ENCODE measurements at places on chromosomes 7 and 10.

DNA sequence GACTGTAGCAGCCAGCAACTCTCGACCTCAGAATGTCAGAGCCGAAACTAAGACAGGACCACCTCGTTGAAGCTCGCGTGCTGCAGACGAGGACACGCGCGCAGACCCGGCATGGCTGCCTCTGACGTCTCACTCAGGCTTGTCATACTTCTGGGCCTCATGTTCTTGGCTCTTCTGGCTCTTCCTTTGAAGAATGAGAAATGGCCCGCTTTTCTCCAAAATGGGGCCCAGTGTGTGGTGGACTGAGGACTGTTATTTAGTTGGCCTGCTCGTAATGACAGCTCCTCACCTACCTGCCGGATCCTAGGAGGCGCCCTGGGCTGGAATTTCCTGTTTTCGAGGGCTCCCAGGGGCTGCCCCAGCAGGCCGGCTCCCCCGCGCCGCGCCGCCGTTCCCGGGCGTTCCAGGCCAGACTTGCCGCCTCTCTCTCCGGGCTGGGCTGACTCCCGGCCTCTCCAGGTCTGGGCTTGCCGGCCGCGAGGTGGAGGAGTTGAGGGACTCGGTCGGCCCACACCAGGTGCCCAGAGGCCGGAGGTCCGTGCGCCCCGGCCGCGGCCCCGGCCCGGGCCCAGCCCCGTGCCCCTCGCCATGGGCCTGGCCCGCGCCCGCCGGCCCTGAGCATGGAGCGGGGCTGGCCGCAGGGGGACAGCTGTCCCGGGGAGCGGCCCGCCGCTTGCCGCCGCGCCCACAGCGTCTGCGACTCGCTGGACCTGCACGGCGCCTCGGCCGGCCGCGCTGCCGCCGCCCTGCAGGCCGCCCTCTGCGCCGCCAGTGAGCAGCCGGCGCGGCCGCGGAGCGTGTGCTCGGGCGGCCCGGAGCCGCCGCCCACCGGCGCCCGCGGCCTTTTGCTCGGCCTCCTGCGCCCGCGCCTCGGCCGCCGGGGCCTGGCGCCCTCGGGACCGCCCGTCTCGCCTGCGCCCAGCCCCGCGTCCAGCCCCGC lies 28.1 kb downstream of the AGAP3 start:
- no peak for DNase-seq

DNA sequence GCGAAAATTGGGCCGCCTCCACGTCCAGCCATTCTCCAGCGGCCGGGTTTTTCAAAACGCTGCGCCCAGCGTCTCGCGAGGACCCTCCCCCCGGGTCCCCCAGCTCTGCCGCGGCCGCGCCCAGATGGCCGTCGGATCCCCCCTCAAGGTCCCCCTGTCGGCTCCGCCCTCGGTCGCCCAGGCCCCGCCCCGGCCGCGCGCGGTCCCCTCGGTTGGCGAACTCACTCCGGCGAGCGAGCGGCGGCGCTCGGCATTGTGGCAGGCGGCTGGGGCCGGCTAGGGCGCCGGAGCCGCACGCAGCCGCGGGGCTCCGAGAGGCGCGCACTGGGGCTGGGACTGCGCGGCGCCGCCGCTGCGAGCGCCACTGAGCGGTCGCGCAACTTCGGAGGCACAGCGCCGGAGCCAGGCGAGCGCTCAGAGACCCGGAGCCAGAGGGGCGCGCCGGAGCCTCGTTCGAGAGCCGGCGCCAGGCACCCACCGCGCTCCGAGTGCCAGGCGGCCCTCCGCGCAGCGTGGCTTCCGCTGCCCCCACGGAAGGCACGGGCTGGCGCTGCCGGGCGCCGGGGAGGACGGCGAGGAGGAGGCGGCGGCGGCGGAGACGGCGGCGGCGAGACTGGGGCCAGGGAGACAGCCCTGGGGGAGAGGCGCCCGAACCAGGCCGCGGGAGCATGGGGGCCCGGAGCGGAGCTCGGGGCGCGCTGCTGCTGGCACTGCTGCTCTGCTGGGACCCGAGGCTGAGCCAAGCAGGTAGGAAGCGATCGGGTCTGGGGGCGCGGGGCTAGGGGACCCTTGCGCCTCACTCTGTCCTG lies at the start of gene UNC5B:
Gene UNC5B (plus strand): TSS at position 253 of the 809 bp plus-strand sequence. CDS start 416 bp downstream, at position 669.
- peak; percentile 50 for DNase-seq

- DNase-seq = no peak
Measured at GRCh38 chr10:74417397-74417796, 266.4 kb downstream of the ADK start.

DNA sequence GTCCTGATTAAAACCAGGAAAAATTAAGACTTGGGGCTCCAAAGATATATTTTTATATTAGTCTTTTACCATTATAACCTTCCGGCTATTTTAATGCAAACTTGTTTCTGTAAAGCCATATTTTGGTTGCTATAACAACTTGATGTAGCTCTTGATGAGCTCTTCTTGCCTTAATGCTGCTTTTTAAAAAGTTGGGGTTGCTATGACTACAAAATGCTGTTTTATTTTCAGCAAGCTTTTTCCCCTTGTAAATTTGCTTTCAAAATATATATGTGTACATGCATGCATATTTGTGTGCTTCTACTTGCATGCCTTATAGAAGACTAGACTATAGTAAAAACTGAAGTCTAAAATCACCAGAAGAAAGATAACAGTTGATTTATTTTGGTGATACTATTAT lies 99.7 kb downstream of the CSTF2T start:
- DNase-seq = no peak

GRCh38 chr7:5303061-5303460 lies 20.3 kb downstream of the SLC29A4 start:
- no peak for DNase-seq

GRCh38 chr10:47316131-47316530 lies 6.1 kb upstream of the GDF2 start:
- DNase-seq = no peak

- DNase-seq = no peak
Measured at GRCh38 chr10:121260377-121260776, 337.9 kb downstream of the FGFR2 start.

GRCh38 chr10:14389981-14390590 lies 59.4 kb upstream of the FRMD4A start:
- no peak for DNase-seq

GRCh38 chr10:4177791-4178190 lies 392.8 kb upstream of the KLF6 start:
- no peak for DNase-seq

DNA sequence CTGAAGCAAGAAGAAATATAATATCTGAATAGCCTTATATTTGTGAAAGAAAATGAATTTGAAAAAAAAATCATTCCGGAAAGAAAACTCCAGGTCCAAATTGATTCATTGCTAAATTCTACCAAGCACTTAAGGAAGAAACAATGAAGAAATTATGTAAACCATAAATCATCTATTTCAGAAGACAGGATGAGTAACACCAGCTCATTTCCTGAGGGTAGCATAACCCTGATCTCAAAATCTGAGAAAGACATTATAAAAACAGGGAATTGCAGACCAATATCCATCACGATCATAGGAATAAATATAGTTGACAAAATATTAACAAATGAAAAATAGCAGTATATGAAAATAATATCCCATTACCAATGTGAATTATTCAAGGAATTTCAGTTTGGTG lies 70.1 kb upstream of the RAB18 start:
- no peak for DNase-seq

DNA sequence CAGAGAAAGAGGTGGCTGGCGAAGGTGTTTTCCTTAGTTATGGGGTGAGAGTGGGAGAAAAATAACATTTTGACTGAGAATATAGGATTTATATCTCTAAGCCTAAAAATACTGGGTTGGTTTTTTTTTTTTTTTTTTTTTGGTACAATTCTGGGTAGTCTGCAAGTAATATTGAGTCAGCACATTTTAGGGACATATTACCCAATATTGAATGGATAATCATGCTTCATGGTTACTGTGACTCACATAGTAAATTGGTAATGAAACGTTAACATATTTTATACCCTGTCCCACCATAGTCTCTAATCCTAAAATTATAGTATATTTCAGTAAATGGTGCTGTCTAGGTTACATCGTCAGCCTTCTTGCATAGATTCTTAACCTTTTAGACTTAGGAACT lies 91.4 kb downstream of the TPST1 start:
- DNase-seq = no peak

- no peak for DNase-seq
Measured at GRCh38 chr10:12529976-12530375, 180.6 kb downstream of the CAMK1D start.

DNA sequence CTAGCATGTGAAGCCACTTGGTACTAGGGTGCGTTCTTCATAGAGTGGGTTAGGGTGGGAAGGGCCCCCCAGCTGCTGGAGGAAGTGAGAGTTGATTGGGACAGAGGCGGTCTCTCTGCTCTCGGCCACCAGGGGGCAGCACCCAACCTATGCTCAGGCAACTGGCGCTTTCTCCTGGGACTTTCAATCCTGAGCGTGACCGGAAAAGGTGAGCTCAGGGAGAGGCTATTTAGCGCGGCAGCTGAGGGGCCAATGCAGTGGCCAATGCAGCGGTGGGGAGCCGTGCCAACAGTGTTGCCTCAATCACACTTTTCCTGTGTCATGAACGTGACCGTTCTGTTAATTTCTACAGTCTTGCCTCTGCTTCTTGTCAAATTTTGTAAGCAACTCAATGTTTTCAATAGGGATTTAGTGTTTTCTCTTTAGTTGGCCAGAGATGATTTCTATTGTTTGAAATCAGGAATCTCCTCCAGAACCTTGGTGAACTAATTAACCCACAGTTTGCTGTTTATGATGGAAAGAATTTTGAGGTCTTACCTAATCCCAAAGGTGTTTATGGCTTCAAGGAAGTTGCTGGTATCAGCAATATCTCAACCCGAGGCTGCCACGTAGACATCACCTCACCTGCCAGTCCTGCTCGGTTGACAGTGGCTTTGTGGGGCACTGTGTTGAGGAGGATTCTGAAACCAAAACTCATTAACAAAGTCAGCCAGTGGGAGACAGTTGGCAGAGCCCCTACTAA lies 67.9 kb upstream of the PDZD8 start:
- DNase-seq = no peak

GRCh38 chr7:121410829-121411596 lies 14.9 kb upstream of the FAM3C start:
- no peak for DNase-seq

DNA sequence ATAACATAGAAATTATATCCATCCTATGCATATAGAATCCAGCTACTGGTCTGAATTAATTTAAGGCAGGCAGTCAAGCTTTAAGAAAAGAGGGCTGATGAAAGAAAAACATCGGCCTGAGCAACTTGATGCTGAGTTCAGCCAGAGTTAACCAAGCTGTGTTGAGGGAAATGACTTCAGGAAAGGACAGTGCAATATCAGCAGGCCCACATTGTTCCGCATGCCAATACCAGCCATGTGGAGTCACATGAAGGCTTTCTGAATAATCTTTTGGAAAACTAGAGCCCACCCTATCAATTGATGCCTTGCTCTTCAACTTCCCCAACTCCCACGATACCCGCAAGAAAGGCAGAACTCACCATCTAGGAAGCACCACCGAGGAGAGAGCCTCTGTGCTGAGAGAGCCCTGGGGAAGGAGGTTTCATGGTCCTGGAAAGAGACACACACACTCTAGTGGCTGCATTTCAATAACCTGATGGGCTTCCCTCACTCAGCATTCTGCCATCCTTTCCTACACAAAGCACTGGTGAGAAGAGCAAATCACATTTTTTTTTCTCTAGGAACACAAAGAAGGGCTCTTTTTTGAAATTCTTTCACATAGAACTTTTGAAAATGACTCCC lies 125.8 kb upstream of the PTN start:
- DNase-seq = no peak

DNA sequence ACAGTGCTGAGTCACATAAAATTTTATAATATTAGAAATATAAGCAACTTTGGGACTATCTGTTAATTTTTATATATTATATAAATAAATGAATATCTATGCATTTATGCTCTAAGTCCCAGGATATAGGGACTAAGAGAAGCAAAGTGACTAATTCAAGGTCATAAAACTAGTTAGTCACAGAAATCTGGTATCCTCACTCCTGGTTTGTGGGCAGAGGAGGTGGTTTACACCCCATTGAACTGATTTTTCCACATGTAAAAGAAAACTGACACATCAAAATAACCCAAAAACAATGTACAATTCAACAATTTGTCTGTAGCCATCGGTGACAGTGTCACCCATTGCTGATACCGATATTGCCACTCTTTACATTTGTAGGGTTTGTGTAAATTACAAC lies 3.0 kb downstream of the PCLO start:
- DNase-seq = no peak

DNA sequence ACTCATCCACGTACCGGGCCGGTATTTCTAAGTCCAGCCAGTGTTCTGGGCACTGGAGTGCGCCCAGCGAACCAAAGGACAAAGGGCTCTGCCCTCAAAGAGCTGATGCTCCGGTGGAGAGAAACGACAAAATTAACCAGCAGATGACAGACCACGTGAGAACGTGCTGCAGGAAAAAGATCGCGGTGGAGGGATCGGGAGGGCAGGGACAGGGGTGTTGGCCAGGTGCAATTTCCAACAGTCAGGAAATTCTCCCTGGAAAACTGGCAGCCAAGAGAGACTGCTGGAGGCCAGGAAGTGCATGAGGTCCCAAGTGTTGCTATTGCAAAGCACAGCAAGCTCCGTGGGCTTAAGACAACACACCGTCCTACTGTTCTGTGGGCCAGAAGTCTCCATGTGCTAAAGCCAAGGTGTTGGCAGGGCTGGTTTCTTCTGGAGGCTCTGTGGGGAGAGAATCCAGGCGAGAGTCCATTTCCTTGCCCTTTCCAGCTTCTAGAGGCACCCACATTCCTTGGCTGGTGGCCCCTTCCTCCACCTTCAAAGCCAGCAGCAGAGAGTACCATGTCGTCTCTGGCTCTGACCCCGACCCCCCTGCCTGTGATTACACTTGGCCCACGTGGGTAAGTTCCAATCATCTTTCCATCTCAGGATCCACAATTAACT lies 21.3 kb upstream of the AMZ1 start:
- DNase-seq = no peak

DNA sequence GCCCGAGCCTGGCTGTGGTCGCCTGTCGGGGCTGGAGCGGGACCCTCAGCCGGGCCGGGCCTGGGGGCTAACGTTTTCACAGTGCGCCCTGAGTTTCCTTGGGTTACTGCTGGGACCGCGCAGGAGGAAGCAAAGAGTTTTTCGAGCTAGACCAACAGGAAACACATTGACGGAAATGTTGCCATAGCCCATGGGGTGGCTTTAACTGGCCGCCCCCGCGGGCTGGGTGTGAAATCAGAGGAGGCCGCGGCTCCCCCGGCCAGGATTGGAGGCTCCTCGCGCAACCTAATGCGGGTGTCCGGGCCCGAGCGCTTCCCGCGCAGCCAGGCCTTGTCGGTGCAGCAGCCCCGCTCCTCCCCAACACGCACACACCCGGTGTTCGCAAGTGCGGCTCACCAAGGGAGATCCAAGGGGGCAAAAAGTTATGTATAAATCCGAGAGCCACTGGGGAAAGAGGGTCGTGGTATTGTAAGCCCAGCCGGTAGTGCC lies 1.9 kb downstream of the HHEX start:
- DNase-seq = peak; percentile 79

All from KG1 (cell line).